ENCODE measurements at places on chromosomes 2 and 18.
A peak's percentile ranks its signal among the peaks of the same experiment; 100 is the strongest.

DNA sequence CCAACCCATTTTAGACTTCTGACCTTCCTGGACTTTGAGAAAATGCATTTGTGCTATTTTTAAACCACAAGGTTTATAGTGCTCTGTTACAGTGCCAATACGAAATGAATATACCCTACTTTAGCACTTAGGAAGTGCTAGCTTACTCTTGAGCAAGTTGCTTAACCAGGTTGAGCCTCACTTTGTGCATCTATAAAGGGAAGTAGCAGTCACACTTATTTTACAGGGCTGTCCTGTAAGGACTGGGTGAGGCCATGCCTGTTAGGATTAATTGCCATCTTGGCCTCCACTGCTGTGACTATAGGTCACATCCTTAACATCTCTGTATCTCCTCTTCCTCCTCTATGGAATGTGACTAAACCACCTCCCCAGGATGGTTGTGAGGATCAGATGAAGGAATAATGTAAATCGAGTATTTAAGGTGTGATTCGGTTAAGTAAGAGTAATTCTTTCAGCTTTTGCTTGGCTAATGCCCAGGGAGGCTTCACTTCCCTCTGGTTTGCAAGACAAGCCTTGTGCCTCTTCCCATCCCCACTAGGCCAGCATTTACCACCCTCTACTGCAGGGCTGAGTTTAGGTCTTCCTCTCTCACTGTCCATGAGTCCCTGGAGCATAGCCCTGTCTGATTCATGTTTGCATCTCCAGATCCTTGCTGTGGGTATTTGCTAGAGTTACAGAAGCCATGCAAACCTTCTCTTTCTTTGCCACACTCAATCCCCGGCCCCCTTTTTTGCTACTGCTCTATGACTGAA, 341.2 kb downstream of the ZNF521 start:
- no peak for DNase-seq

DNA sequence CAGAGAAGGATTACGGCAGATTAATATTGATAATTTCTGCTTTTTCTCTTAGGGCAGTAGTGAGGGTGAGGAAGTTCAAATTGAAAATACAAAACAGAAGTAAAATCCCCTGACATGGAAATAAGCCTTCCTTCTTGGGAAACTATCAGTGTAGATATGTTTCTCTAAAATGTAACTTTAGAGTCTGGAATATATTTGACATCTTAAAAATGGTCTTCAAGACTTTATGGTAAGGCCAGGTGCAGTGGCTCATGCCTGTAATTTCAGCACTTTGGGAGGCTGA, 33.0 kb downstream of the INPP5D start:
- DNase-seq, result no peak

DNA sequence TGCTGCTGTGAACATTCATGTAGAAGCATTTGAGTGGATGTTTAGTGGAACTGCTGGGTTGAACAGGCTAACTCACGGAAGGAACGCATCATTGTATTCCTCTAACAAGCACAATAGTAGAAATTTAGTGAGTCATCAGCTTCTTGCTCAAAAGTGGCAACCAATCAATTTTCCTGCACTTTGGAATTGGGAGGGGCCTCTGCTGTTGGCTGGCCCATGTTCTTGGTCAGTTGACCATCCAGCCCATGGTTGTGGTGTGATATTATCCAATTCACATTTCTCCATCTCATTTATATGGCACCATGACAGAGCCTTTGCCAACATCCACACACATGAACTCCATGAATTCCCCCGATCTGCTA, 95.0 kb downstream of the TNFRSF11A start:
- peak; percentile 37 for DNase-seq

- DNase-seq, result no peak
These were observed 241.0 kb upstream of the ACVR2A start for GRCh38 chr2:147603876-147604275.

DNA sequence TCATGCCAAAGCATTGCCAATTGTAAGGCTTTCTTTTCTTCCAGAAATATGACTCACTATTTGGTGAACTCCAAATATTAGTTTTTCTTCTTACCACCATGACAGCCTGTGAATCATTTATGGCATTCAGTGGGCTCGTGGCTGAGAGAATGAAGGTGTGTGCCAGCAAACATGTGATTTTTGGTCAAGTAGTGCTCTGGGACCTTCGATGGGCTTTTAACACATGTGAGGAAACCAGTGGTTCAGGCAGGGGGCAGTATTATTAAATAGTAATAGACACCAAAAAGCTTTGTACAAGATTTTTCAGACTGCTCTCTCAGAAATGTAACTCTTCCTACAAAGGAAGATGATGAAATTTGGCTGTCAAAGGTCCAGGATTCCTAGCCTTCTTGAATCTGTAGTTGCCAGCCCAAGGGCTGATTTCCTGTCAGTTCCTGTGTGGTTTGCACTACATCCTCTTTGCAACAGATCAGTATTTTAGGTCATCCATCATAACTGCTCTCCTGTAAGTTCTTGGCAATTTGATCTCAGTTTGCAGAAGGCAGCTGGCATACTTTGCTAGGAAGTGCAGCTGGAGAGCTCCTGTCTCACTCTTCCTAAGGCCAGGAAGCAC, 64.3 kb downstream of the BABAM2 start:
- peak; percentile 52 for DNase-seq

DNA sequence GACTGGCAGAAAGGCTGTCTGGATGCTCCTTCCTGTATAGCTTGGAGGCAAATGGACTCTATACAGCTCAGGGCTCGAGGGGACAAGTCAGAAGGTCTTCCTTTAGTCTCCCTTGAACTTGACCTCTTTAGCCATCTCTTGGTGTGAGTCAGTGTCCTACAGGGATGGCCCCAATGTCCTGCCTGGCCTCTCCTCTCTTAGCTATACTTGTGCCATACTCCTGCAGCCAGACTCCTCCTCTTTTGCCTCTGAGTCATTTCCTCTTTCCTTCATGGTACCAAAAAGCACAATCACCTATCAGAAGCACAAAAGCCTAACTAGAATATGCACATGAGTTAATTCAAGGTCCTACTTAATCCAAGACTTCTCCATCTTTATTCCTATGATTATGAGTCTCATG, 112.7 kb downstream of the XRCC5 start:
- DNase-seq, result no peak

GRCh38 chr2:214215107-214215506, 195.7 kb upstream of the VWC2L start:
- DNase-seq, result no peak
